ENCODE measurements at places on chromosomes 4 and X.
A peak's percentile ranks its signal among the peaks of the same experiment; 100 is the strongest.

GRCh38 chr4:76198411-76199237 lies 15.0 kb downstream of the SCARB2 start:
- DNase-seq: no peak

DNA sequence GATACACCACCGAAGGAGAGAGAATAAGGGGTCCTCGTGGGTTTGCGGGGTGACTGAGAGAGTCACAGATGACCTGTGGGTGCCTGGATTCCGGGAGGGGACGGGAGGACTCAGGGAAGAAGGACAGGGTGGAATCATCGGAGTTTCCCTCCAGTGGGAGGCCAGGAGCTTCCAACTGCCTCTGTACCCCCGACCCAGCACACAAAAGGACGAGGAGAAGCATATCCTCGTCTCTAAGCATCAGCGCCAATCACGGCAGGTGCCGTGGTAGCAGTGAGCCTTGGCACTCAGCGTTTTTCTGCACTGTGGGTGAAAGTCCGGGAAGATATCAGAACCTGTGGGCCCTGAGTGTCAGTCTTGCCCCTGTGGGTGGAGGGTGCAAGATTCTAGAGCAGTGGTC lies 62.0 kb downstream of the ASMT start:
- DNase-seq: no peak

DNA sequence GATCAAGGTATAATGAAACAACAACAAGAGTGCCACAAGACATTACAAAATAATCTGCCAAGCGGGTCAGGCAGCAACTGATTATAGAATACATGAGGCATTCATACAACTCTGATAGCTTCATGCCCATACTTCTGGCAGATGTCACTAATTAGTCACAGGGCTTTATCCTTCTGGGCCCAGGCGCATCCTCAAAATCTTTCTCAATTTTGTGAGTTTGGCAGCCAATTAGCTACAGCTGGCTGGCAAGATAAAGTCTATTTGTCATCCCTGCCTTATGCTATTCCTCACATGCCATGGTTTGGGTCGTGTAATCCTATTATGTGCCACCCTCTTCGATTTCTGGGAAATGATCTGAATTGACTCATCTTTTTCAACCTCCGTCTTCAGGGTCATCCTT lies 254.3 kb downstream of the PACRGL start:
- no peak for DNase-seq

DNA sequence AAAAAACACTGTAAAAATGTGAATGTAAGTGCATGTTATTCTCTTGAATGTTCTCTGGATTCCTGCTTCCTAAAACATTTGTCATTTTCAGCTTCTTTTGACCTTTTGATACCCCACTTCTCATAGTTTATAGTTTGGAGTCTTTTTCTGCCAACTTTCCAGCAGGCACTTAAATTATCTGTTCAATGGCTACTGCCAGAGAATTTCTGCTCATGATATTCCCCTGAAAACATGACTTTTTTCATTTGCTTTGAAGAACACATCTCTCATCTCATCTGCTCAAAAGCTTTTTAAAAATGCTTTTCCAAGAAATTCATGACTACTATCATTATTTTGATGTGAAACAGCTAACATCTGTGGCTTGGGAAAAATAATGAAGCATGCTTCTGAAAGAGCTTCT lies 269.7 kb upstream of the PCDH7 start:
- no peak for DNase-seq

GRCh38 chr4:158966091-158966490 lies 136.8 kb upstream of the RAPGEF2 start:
- DNase-seq: no peak

GRCh38 chr4:98710831-98711230 lies 52.4 kb upstream of the TSPAN5 start:
- no peak for DNase-seq

DNA sequence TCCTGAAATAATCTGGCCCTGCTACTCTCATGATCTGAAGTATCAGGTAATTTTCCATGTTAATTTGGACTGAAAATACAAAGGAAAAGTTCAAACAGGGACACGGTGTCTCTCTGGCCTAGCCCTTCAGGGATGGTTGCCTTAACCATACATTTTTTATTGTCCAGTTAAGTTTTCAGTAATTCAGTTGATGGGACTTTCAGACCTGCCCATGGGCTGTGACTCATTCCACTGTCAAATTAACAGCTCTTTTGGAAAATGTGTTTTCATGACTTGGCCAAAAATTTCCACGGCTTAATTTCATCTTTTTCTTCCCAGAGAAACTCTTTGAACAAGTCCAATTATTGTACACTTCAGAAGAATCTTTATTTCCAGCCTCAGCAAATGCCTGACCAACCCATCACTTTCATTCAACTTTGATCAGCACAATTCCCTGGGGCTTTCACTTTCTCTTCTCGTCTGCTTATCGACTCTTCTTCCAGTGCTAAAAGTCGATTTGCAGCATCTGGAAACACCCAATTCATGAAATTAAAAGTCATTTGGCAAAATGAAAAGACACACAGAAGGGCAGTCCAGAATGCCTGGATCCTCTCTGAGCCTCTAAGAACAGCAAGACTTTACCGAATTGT lies 293.9 kb downstream of the RAB28 start:
- no peak for DNase-seq

- no peak for DNase-seq
These were observed 30.7 kb downstream of the MSN start for GRCh38 chrX:65697915-65698796.

DNA sequence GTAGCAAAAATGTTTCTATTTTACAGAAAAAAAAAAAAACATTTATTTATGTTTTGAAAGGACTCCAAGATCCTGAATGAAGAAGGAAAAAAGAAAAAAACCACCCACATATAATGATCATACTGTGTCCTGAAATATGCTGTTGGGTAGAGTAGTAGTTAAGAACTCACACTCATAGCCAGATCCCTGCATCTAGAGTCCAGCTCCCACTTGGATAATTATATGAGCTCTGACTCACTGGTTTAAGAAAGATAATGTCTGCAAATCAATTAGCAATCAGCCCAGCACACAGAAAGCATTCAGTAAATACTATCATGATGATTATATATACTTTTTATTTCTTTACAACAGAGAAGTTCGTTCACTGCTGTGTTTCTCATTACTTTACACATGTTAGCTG lies 46.7 kb upstream of the MXRA5 start:
- DNase-seq: no peak

DNA sequence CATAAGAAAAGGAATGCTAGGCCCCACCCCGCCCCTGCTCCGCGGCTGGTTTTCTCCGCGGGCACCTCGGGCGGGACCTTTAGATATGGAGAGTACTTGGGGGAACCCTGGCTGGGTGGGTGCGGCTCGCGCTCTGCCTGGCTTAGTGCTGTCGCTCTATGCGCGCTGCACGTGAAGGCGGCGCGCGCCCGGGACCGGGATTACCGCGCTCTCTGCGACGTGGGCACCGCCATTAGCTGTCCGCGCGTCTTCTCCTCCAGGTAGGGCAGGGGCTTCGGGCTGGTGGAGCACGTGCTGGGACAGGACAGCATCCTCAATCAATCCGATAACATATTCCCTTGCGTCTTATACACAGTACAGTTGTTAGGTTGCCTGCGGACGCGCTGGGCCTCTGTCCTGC lies 56.0 kb downstream of the MAGEB10 start:
- DNase-seq: no peak

DNA sequence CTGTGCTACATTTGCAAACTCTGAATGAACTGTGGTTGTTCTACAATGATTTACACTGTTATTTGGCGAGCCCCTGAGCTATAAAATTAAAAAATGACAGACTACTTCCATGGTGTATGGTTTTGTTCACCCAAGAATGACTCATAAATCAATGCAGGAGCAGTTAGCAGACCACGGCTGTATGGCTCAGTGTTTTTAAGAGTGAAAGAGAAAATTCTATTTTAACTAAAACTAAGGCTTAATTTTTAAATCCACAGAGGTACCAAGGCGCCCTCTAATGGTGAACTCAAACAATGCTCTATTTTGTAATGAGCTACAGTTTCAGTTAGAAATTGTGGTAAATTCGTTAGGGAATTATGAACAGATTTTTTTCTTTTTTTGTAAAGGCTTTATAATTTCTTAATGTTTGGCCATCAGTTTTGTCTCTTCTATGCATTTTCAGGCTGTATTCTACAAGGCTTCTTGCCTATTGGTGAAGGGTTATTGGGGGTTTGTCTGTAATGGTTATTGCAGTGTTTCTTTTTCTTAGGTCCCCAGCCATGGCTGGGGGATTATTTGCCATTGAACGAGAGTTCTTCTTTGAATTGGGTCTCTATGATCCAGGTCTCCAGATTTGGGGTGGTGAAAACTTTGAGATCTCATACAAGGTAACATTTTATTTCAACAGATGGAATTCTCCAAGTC lies 32.5 kb downstream of the HMGB2 start:
- DNase-seq: no peak

DNA sequence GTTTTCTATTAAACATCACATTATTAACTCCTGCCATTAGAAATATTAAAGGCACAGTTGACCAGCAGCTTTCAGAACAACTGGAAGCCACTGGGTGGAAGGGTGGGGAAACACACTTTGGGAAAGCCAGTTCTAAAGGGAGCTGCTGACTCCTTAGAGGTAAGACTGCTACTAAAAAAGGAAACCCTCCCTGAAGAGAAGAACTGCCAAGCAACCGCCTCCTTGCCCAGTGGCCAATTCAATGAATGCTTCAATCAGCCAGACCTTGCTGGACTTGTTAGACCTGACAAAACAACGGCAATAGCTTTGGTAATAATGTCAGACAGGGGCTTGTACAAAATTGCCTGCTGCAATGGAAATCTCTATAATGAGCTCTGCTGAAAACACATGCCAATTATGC lies 15.6 kb downstream of the OPHN1 start:
- DNase-seq: no peak

GRCh38 chrX:66021765-66022631 lies 17.9 kb downstream of the VSIG4 start:
- no peak for DNase-seq

GRCh38 chrX:130330706-130331105 lies 9.0 kb upstream of the SLC25A14 start:
- peak; percentile 27 for DNase-seq

GRCh38 chrX:39958850-39959249 lies 138.9 kb downstream of the BCOR start:
- no peak for DNase-seq

GRCh38 chrX:15474028-15474427 lies 19.1 kb downstream of the PIR start:
- no peak for DNase-seq

- no peak for DNase-seq
These were observed 39.2 kb downstream of the TXLNG start for GRCh38 chrX:16825264-16826035.

DNA sequence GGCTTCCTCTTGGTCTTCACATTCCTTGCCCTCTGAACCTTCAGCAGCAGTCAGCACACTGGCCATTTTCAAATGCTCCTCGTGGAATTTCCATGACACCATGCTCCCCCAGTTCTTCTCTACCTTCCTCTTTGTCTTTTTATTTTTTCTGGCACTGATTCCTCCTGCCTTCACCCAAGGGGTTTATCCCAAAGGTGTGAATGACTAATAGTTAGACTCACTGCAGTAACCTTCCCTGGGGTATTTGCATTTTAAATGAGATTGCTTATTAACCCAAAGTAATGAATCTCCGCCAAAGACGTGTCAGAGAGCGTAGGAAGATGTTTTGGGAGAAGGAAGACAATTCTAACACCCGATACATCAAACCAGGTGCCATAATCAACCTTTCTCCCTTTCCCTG lies 36.2 kb downstream of the CD40LG start:
- DNase-seq: no peak

DNA sequence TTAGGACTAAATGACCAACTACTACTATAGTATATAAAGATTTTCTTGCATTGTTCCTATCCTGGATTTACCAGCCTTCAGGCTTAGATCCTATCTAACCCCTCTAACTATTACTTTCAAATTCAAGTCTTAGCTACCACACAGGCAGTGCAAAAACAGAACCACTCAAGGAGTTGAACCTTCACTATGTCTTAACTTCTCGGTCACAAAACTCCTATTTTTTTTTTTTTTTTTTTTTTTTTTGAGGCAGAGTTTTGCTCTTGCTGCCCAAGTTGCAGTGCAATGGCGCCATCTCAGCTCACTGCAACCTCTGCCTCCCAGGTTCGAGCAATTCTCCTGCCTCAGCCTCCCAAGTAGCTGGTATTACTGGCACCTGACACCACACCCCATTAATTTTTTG lies 6.3 kb upstream of the FAM200B start:
- DNase-seq: no peak

- no peak for DNase-seq
These were observed 5.1 kb downstream of the CXCL9 start for GRCh38 chr4:76002176-76002575.

DNA sequence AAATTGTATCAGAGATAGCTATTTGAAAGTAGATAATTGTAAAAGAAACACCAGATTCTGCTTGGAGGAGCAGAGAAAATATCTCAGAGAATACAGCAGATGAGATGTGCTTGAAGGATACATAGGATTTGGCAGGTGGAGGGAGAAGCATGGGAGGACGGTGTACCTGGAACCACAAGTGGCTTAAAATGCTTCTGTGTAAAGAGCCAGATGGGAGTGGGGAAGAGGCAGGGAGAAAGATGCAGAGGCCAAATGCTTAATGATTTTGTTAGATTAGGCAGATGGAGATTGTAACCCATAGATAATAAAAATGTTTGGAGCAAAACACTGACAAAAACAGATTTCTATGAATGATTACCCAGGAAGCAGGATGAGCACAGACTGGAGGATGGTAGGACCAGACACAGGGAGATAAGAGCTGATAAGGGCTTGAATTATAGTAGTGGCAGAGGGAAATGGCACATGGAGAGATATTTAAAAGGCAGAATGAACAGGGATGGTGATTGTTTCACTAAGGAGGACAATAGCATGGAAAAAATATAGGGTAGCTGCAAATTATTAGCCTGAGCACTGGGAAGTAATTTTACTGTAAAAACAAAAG lies 145.7 kb upstream of the TBC1D9 start:
- DNase-seq: no peak

GRCh38 chr4:41156574-41156973 lies 57.8 kb downstream of the APBB2 start:
- DNase-seq: no peak

DNA sequence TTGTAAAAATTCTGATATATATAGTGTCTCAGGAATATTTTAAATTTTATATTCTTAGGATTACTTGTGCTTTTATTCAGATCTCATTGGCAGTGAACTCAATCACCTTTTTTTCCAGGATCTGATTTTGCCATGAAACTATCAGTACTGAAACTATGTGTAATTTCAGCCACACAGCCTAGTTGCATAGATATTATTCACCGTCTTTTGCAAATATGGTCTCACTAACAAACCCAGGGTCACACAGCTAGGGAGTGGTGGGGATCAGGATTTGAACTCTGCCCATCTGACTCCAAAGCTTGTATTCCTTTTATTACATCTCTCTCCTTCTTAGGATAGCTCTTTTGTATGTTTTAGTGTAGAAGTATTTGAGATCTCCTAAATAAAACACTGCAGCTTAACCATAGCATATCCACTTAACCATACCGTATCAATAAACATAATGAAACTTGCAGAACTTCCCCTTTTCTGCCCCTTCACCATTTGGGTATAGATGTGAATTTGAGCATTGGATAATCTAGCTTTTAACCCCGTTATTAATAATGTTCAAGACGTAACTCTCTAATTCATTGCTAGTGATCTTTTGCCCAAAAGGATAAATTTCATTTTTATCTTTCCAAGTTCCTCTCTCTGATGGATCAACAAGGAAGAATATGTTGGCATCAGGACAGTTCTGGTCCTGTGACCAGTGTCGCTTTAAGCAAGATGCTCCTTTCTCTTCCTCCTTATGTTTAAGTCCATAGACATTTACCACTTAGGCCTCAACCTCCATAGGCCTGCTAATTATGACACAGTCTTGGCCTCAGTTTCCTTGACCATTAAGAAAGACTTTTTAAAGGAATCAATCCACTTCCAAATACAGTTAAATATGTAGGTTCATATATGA lies 74.6 kb downstream of the RAPGEF2 start:
- DNase-seq: no peak

- no peak for DNase-seq
These were observed 40.5 kb upstream of the HSD17B10 start for GRCh38 chrX:53474707-53475106.
